Activated CD8-positive, alpha-beta memory T cell treated with anti-CD3 and anti-CD28 coated beads, Interleukin-2, amount 50 U/mL, for 48 hours (primary cell): ENCODE measurements at places on chromosomes 11 and 22.

DNA sequence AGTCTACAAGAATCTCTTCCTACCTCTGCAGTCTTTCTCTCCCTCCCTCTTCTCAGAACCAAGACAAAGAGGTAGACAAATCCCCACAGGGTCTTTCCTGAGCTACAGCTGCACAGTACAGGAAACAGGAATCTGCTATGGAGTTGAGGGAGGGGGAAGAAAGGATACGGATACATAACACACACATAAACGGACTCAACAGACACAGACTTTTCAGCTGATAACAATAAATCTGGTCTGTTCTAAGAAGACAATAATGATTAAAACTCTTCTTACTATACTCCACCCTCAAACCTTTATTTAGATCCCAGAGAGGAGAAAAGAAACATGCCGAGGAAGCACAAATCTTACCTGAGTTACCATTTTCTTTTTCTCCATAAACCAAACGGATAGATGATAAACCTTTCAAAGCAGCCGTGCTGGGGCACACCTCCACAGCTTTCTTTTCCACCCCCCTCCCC is 122.2 kb downstream of the APOL5 start:
- no peak for DNase-seq

DNA sequence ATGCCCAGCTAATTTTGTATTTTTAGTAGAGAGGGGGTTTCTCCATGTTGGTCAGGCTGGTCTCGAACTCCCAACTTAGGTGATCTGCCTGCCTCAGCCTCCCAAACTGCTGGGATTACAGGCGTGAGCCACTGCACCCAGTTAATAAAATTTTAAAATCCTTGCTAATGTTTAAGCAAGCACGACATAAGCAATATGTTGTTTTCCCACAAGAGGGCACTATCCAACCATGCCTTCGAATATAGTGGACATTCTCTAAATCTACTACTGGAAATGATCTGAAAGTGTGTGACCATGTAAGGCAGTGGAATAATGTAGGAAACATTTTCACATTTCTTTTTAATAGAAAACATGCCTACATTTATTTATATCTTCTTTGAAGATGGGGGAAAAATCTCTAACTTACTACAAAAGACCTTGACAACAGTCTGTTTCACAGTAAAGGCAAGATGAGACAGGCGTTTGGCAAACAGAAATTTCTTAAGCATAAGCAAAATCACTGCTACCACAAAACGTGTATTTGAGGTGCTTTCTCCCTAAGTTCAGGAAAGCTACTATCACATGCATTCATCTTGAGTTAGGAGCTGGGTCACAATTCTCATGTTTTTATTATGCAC is 38.2 kb downstream of the PITPNB start:
- DNase-seq: no peak

- DNase-seq: no peak
These were observed 1.6 kb upstream of the TSPAN18 start for GRCh38 chr11:44725016-44725685.

DNA sequence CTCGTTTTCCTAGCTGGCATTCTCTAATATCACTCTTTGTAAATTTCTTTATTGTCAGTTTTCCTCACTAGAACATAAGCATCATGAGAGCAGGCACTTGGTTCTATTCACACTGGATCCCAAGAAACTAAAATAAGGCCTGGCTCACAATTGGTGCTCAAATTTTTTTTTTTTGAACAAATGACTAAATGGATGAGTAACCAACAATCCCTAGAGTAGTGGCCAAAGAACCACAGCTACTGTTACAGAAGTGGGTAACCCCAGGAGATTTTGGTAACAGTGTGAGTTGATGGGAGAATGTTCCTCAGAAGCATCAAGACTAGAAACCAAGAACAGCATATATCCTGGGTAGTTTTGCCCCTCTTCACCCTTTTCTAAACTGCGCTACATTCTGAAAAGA is 572.6 kb downstream of the INSC start:
- no peak for DNase-seq

- DNase-seq: no peak
These were observed 94.7 kb downstream of the CACNA1I start for GRCh38 chr22:39665229-39665628.

DNA sequence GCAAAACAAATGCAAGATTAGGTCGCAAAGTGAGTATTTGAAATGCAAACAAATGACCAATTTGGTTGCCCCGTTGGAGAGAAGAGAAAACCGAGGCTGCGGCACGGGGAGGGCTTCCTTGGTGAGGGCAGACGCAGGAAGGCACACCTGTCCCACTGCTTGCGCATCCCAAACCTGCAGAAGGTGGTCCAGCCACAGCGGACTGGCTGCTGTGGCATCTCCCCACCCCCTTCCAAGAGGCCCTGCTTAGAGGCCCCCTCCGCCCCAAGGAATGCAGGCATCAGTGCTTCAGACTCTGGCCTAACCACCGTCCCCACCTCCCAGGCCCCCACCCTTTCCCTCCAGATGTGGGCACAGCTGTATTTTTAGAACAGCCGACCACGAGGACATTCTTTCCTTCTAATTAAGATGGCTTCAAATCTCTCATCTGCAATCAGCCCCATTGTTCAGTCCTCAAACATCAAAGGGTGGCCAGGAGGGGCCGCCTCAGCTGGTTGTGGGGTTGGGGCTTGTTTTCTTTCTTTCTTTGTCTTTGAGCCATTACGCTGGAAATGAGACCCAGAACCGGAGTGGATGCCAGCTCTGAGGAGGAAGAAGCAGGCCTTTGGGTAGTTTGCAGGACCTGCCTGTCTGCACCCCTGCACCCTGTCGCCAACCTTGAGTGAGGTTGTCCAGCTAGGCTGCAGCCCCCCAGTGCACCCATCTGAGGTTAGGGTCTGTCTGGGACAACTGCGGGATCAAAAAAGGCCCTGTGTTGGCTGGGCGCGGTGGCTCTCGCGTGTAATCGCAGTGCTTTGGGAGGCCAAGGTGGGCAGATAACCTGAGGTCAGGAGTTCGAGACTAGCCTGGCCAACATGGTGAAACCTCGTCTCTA is 9.4 kb upstream of the DERL3 start:
- no peak for DNase-seq

- peak; percentile 53 for DNase-seq
These were observed 64.8 kb downstream of the IGF2 start for GRCh38 chr11:2074266-2074825.

GRCh38 chr11:94194712-94195111 is 66.1 kb downstream of the PANX1 start:
- DNase-seq: no peak

DNA sequence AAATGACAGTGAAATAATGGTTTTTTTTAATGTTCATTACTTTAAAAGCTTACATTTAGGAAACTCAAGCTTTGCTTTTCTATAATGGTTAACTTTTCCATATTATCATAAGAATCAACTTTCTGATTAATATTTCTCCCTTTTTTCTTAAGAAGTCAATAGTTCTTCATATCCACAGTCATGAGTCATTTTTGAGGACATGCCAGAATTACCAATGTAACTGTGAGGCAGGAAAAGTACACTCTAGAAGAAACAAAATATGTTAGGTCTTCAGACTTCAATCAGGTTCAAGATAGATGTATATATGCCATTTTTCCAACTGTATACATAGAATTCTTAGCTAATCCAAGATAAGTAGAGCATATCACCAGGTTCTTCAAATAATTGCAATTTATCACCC is 10.9 kb downstream of the MS4A6A start:
- DNase-seq: no peak

GRCh38 chr11:132427611-132428010 is 1057.2 kb downstream of the NTM start:
- no peak for DNase-seq

DNA sequence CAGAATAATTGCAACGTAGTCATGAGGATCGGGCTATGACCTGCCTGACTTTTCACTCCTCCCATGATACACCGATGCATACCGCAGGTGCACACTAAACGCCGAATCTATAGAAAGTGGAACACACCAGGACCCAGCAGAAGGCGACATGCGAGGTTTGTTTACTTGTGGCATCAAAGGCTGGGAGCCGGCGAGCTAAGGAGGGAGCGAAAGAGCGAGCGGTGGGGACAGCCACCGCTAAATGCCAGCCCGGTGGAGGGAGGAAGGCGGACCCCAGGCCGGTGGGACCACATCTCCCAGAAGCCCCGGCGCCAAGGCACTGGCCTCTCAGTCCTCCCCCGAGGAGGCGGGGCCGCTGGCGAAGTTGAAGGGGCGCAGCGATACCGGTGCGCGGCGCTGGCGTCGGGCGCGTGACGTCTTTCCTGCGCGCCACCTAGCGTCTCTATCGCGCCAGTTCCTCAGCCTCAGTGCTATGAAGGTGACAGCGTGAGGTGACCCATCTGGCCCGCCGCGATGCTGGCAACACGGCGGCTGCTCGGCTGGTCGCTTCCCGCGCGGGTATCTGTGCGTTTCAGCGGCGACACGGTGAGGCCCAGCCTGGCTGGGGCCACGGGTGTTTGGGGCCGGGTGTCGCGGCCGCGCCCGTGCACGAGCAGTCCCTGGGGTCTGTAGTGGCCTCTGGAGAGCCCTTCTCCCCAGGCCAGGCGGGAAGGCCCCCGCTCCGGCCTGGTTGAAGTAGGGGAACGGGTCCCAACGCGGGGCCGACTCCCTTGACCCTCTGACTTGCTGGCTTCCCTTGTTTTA is at the start of gene NDUFV1:
NDUFV1 (plus strand) TSS at position 445 of the 804 bp plus-strand sequence; CDS start at position 514, 69 bp downstream.
- peak; percentile 98 for DNase-seq

DNA sequence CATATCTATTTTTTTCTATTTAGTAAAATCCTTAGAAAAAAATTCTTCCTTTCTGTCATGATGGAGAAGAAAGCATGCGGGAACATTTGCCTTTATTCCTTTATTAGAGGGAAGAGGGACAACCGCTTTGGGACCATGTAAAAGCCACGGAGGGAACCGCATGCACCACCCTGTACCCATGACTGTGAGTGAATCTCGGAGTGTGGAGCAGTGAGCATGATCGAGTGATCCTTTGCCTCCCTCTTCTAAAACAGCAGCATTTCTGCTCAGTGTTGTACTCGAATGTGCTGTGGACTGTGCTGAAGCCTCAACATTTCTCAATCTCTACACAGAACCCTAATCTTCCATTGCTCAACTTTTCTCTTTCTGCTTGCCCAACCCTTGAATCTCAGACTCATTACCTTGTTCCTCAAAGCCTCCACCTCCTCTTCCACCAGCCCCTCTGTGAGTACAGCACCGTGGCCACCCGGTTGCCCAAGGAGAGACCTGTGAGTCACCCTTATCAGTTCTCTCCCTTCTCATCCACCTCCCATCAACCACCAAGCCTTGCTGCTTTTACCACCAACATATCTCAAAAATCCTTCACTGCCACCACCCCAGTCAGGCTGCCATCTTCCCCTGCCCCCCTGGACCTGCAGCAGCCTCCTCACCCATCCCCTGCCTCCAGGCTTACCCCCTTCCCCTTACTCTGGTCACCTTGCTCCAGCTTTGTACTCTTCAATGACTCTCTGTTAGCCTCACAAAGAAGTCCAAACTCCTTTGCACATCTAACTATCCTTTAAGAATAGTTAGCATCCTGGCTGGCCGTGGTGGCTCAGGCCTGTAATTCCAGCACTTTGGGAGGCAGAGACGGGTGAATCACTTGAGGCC is 103.1 kb downstream of the NAT10 start:
- peak; percentile 68 for DNase-seq

DNA sequence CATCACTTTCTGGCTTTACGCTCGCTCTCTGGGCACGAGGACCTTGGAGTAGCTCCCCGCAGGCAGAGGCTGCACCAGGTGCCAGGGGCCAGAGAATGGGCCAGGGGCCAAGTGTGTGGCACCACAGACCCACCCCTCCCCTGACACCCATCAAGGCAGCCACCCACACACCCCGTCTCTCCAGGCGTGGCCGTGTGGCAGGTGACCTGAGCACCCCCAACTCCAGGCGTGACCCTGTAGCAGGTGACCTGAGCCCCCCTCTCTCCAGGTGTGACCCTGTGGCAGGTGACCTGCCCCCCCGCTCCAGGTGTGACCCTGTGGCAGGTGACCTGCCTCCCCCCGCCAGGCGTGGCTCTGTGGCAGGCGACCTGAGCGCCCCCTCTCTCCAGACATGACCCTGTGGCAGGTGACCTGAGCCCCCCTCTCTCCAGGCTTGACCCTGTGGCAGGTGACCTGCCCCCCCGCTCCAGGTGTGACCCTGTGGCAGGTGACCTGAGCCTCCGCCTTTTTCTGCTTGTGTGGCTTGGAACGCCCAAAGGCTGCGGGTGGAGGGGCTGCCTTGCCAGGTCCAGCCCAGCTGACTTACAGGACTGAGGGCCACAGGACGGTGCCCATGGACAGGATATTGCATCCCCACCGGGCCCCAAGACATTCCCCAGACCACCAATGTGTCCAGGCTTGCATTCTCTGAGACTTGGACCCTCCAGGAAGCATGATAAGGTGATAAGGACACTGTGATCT is 667.2 kb downstream of the BRD1 start:
- no peak for DNase-seq

GRCh38 chr11:16418428-16419097 is 62.2 kb upstream of the SOX6 start:
- no peak for DNase-seq

DNA sequence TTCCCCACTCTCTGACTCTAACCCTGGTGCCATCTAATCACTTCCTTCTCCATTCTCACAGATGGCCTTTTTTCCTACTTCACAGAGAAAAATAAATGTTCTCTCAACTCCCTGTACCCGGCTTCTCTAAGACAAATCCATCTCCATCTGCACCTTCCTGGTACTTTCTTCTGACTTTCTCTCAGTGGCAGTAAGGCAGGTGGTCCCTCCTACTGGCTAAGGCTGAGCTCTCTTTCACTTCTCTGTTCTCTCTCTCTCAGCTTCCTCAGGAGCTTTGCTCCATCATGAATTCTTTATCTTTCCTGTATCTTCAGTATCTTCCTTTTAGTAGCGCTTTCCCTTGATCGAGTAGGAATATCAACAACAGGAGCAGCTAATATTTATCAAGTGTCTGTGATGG is 421.6 kb downstream of the TMEM135 start:
- no peak for DNase-seq

GRCh38 chr22:23824476-23825245 is 14.1 kb downstream of the DERL3 start:
- no peak for DNase-seq

DNA sequence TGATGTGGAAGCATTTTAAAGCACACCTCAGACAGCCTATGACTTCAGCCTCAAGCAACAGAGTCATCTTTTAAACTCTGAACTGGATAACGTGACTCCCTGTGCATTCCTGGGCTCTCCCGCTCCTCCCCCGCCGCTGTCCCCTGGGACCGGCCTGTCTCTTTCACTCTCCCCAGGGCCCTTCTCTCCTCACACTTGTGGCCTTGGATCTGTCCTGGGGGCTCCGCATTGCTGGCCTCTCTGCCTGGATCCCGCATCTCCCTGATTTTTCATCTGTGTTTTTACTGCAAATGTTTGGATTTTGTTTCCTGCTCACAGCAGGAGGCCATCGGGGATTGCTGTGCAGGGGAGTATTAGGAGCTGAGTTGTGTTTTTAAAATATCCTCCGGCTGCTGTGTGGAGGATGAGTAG is 15.4 kb downstream of the C11orf24 start:
- no peak for DNase-seq

DNA sequence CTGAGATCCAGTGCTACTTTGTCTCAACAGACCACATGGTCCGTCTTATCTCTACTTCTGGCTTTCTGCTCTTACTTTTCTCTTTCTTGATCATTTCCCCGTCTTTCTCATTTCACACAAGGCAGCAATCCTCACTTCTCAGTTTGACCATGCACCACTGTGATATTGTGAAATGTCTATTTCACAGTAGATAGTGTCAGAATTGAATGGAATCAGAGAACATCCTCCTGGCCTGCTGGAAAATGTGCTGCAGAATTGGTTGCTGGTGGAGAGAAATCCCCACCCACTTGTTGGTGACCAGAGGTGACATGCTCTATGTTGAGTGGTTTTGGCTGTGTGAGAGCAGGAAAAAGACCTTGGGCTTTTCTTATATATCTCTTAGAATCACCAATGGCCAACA is 57.8 kb upstream of the RCN1 start:
- DNase-seq: no peak

GRCh38 chr11:102267609-102268008 is 49.7 kb upstream of the BIRC3 start:
- no peak for DNase-seq
